HFF-Myc (cell line): ENCODE measurements at places on chromosomes 5 and 9.
A peak's percentile ranks its signal among the peaks of the same experiment; 100 is the strongest.

DNA sequence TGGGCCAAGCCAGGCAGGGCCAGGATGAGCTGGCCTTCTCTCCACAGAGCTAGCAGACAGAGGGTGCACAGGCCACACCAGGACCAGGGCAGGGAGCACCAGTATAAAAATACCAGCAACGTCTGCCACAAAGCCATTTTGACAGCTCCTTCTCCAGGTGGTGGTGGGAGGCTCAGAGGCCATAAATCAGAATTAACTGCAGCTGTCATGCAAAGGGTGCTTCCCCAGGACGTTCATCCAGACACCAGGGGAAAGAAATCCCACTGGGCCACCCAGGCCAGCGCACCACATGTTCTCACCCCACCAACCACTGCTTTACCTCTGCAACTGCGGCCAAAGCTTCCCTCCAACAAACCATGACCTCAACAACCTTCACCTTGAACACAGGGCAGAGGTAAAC lies 403.7 kb upstream of the TRPC7 start:
- no peak for DNase-seq

DNA sequence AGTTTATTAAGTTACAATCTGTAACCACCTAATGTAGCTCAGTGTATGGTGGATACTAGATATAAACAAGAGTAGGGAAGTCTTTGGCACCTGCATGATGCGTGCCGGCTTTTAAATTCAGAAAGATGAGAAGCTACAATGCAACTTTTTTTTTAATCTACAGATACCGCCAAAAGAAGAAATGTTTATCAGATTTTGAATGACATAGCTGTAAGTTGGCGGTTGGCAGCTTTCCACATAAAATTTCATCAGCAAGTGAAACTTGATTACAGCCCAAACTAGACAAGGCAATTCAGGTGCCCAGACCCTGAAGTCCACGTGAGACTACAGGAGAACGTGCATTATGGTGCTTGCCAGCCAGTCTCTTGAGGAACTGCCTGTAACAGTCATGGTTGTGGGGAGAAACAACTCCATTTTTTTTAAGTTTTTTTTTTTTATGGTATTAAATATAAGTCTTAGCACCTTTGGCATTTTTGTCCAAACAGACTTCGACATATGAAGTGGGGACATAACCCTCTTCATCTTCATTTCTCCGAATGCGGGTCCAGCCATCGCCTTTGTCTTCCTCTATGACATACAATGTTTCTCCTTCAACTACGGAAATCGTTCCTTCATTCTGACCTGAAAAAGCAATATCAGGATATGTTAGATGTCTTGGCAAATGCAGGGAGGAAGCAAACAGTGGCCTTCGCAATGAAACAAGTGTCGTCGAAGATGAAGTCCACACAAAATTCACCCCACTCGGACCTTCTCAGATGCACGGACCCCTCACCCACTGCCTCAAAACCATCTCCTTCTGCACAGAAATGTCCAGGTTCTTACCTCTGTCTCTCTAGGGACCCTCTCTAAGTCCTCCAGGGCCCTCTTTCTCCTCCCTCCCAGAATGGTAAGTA lies 60.4 kb downstream of the USP20 start:
- DNase-seq = no peak

DNA sequence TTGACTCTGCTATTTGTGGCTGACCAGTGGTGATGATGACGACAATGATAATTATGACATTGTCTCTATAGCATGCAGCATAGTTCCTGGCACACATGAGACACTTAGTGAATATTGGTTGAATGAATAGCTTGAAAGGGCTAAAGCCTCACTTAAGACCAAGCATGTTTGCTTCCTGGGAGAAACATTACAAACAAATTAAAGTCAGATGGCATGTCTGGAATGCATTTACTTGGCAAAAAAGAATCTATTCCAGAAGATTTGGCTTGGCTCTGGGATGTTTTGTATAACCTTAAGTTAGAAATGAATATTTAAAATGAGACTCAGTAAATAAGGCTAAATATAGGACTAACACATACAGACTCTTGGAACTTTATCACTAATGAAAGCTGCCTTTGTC lies 21.6 kb downstream of the GAS1 start:
- DNase-seq = peak; percentile 69

DNA sequence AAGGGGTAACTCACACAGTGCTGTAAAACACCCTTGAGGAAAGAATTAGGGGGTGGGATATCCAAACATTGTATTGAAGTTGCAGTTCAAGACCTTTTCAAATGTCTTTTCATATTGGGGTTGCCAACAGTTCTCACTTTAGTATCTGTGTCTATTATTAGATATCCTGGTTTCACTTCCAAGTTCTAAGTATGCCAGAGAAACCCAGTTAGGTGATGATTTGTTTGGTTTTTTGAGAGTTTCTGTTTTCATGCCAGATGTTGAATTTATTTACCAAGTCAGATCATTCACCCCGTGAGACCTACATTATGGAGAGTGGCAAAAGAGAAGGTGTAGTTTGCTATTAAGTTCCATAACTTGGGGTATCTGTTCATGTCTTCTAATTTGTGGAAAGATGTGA lies 64.5 kb downstream of the C9orf152 start:
- no peak for DNase-seq

DNA sequence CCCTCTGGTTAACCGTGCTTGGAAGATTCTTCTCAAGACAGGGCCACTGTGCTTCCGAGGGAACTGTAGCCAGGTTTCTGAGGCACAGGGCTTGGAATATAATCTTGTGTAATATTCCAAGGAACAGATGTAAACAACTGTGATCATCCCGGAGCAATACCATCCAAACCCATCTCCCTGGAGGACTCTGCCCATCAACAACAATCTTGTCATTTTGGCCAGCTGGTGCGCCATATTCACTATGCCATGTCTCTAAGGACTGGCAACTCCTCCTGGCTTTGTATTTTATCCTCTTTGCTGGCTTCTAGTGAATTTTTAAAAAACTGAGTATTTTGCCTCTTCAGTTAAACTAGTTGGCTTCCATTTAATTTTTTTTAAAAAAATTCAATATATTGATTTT lies 349.3 kb downstream of the ADAMTS6 start:
- DNase-seq = no peak
